ENCODE measurements at places on chromosomes 13 and 19. TPM values are rescaled to one million over a fixed set of nuclear protein-coding genes. Genes with fewer than 3 reads are reported as not detected.

DNA sequence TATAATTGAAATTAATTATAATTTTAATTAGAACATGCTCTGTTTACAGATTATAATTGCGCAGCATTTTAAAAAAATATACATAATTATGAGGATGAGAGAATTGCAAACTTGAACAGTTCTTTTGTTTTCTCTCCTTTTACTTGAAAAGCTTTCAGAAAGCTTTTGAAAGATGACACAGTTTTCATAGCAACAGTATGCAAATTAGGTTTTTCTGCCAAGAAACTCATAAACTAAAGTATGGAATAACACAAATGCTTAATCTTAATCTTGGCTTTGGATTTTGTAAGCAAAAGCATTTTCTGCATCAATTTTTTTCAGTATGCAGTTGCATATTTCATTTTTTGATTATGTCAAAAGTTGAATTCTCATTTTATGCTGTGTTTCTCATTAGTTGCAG, 32.8 kb upstream of the AKAP11 start:
- no peak for DNase-seq

DNA sequence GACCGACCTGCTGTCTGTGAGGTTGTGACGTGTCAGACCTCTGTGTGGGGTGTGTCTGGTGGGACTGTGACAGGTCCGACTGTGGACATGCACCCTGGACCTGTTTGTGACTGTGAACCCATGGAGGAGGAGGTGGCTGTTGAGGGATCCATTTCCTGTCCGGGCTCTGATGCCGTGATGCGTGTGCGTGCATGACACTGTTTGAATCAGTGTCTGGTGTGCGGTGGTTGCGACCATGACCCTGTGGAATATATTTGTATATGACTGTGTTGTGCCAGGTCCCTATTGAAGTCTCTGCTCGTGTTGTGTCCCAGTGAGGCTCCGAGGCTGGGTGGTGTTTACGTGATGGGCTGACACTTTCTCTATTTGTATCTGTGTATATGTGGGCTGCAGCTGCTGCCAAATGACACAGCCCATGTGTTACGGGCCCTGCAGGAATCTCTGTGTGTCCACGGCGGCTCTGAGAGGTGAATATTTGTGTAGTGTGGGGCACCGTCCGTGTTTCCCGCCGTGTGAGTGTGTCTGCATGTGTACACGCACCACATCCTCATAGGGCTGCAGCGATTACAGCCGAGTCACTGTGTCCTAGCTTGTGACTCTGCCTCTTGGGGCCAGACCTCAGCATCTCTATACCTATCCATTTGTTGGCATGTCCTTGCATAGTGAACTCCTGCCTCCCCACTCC, 18.3 kb downstream of the CCDC97 start:
- no peak for DNase-seq

GRCh38 chr19:3370214-3370720, 3.9 kb downstream of the NFIC start:
- no peak for DNase-seq

GRCh38 chr19:55225415-55225958, 3.1 kb downstream of the TMEM86B start:
- no peak for DNase-seq

DNA sequence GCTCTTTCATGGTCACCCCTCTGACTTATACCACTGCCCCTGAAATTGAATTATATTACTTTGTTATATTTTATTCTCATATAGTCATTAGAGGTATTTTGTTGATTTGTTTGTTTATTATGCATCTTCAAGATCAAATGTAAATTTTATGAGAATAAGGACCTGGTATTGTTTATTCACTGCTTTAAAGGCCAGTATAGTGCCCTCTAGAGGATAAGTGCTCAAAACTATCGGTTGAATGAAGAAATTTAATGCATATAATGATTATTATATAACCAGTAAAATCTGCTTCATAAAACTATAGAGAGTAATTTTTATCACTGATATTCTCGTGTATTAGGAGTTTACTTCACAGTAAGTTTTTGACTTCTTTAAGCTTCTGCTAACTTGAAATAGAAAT, 1401.9 kb downstream of the SLITRK1 start:
- DNase-seq: no peak

- no peak for DNase-seq
These were observed 3.7 kb downstream of the ZNF772 start for GRCh38 chr19:57473646-57474045.

TTC9B gene
- 0.69 TPM for total RNA-seq

ZNF254 gene
- total RNA-seq: 14.1 TPM

NKG7 gene
- total RNA-seq: 2.3 TPM

KASH5 gene
- not detected for total RNA-seq

ADAMTS10 gene
- total RNA-seq: 3.9 TPM

Measured in colonic mucosa (tissue), 4 donors.